ENCODE measurements at places on chromosomes 3 and 15.

DNA sequence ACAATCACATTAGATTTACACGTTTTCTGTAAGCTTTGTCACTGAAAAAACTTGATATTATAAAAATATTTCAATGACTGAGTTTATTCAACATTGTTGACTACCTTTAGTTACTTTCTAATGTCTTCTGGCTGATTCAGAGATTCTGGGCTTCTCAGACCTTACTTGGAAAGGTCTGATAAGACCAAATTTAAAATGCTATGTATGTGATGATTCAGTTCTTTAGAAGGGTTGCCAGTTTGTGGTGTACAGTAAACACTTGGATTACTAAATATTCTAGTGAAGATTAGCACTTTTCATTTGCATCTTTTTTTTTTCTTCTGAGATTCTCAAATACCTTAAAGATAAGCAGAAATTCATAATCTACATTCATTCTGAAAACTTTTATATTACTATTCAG is 49.8 kb downstream of the SGO1 start:
- DNase-seq: no peak
- no peak overlapping the region for H3K4me3 ChIP-seq
- H3K27me3 ChIP-seq: no peaks in the 10 kb centered on the region
- no peaks in the 10 kb centered on the region for H3K36me3 ChIP-seq

- no peaks in the 10 kb centered on the region for H3K4me1 ChIP-seq
- DNase-seq: no peak
- no peaks in the 10 kb centered on the region for H3K36me3 ChIP-seq
- no peaks in the 10 kb centered on the region for H3K27me3 ChIP-seq
- no peak overlapping the region for H3K4me3 ChIP-seq
Measured at GRCh38 chr3:169173231-169173630, 490.3 kb downstream of the MECOM start.

DNA sequence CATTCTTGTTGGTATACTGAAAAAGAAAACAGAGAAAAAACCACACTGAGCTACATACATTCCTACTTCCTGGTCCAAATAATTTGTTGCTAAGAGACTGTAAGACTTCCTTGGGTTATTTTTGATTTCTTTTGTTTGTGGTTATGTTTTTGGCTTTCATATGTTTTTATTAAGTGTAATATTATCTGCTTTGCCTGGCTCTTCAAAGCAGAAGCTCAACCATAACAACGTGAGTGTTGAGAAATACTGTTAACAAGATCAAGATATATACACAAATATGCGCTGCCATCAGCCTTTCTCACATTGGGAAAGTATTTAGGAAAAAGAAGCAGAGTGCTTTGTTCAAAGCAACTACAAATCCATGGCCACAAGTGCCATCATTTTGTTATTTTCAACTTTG is 556.2 kb upstream of the CBLB start:
- no peaks in the 10 kb centered on the region for H3K36me3 ChIP-seq
- no peak overlapping the region for H3K27ac ChIP-seq

- no peaks in the 10 kb centered on the region for H3K36me3 ChIP-seq
- no peaks in the 10 kb centered on the region for H3K4me1 ChIP-seq
- DNase-seq: no peak
- no peak overlapping the region for H3K27ac ChIP-seq
Measured at GRCh38 chr3:27708250-27708649, 13.9 kb downstream of the EOMES start.

DNA sequence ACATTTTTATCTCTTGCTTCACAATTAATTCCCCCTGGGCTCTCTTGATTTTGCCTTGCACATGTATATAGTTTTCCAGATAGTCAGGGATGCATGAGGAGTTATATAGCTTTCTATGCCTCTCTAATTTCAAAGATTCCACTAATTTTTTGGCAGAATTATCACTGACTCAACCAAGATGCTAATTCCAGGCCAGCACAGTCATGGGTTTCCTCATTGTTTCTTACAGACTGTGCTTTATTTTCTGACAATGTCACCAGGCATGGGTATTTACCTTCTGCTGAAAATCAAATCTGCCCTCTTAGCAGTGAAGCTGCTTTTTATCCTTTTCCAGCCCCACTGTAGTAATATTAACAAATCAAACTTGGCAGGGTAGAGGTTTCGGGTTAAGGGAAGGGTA is 1520.6 kb upstream of the CADM2 start:
- no peak overlapping the region for H3K27ac ChIP-seq
- no peak for DNase-seq
- H3K4me3 ChIP-seq: no peak overlapping the region
- H3K36me3 ChIP-seq: no peaks in the 10 kb centered on the region
- no peaks in the 10 kb centered on the region for H3K27me3 ChIP-seq
- no peaks in the 10 kb centered on the region for H3K4me1 ChIP-seq
